ENCODE measurements at places on chromosomes 4 and X.

- no peak for DNase-seq
- H3K27me3 ChIP-seq = no peaks in the 10 kb centered on the region
- peaks cover 52% of the 10 kb centered on the region for H3K36me3 ChIP-seq
- H3K27ac ChIP-seq = no peak overlapping the region
These were observed 152.6 kb downstream of the MID1 start for GRCh38 chrX:10467793-10468192.

GRCh38 chr4:41967392-41967791 is 14.2 kb upstream of the DCAF4L1 start:
- H3K36me3 ChIP-seq = peaks cover 37% of the 10 kb centered on the region
- no peak for DNase-seq
- no peak overlapping the region for H3K4me3 ChIP-seq
- 0 out of 2 replicates have a peak, but pooled peaks cover 2% of the 10 kb centered on the region for H3K4me1 ChIP-seq
- no peak overlapping the region for H3K27ac ChIP-seq
- no peaks in the 10 kb centered on the region for H3K27me3 ChIP-seq

DNA sequence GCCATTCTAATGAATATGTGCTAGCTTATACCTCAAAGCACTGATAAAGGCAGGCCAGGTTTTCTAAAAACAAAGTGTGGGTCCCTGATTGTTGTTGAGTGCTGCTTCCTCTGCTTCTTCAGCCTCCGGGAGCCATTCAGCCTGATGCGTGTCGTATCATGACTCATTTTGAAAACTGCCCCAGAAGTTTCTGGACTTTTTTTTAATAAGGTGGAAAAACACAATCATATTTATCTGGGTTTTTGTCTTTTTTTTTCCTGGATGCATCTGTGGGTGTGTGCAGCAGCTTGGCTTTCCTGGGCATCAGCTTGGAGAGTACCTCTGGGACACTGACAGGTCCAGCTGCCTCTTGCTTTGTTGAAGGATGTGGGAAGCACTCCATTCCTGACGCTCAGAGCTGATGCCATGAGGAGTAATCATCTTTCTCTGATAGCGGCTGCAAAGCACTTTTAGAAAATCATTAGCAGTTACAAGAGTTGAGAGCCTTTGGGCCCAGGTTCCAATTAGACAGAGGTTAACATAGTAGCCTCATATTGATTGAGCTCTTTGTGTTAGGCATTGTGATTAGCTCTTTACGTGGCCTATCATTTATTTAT is 66.9 kb downstream of the PARM1 start:
- H3K4me1 ChIP-seq = peaks cover 7% of the 10 kb centered on the region
- no peak overlapping the region for H3K4me3 ChIP-seq
- no peak for DNase-seq
- no peaks in the 10 kb centered on the region for H3K36me3 ChIP-seq
- H3K27me3 ChIP-seq = peaks cover 4% of the 10 kb centered on the region

GRCh38 chr4:126405369-126405982 is 1090.7 kb downstream of the FAT4 start:
- H3K36me3 ChIP-seq = no peaks in the 10 kb centered on the region
- DNase-seq = no peak
- H3K4me1 ChIP-seq = peaks cover 7% of the 10 kb centered on the region
- no peaks in the 10 kb centered on the region for H3K27me3 ChIP-seq
- H3K4me3 ChIP-seq = no peak overlapping the region
- no peak overlapping the region for H3K27ac ChIP-seq

DNA sequence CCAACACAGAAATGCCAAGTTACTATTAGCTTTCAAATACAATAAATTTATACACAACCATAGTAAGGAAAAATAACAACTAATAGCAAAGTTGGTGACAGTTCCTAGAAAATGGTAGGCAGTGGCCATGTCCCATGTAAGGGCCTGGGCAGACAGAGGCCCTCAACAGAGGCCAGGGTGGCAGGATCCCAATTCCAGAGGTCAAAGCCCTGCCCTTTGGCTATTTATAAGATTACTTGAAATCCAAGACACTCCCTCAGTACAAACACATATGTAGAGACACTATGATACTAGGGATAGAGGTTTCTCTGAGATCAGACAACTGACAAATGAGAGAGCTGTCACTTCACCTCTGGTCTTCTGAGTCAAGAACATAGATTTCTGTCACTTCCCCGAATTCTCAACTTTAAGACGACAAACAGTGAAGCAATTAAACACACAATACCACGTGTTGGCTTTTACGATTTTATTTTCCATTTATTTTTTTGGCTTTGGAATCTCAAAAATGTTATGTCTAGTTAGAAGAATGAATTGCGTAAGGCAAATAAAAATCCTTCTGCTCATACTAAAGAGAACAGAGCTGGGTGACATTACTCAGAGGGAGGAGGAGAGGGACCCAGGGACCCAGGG is 16.3 kb upstream of the MAOB start:
- H3K27me3 ChIP-seq = no peaks in the 10 kb centered on the region
- no peak overlapping the region for H3K27ac ChIP-seq
- H3K4me1 ChIP-seq = peaks cover 20% of the 10 kb centered on the region

DNA sequence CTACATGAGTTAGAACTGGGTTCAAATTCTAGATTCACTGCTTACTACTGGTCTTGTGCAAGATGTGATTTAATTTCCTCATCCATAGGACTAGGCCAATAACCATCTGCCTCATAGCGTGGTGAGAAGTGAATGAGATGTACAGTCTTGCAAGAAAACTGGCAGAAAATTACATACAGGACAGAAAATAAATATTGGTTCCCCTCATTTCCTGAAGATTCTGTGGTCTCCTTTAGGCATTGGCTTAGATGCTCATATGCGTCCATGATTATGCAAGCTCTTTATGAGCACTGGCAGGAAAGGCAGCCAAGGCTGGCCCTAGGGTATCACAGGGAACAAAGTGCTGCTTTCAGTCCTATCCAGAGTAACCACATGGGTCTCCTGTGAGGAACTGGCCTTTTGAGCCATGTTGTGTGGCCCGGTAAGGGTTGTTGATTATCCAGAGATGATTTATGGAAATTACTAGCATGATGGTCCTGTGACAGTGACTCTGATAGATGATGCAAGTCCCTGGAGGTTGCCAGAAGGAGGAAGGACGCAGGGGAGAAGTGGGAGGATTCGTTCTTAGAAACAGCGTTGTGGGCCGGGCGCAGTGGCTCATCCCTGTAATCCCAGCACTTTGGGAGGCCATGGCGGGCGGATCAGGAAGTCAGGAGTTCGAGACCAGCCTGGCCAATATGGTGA is 9.9 kb upstream of the MOB1B start:
- no peak for DNase-seq
- no peaks in the 10 kb centered on the region for H3K27me3 ChIP-seq

All from WTC11 (cell line).